ENCODE measurements at places on chromosomes 12 and 14. TPM values are rescaled to one million over a fixed set of nuclear protein-coding genes. Genes with fewer than 3 reads are reported as not detected.

- DNase-seq = no peak
Observed at GRCh38 chr12:59185295-59185694, 265.0 kb upstream of the LRIG3 start.

RPL10L gene
- polyA plus RNA-seq = not detected

GRCh38 chr14:22159099-22159498, 429.9 kb downstream of the DAD1 start:
- DNase-seq = peak; percentile 91

DNA sequence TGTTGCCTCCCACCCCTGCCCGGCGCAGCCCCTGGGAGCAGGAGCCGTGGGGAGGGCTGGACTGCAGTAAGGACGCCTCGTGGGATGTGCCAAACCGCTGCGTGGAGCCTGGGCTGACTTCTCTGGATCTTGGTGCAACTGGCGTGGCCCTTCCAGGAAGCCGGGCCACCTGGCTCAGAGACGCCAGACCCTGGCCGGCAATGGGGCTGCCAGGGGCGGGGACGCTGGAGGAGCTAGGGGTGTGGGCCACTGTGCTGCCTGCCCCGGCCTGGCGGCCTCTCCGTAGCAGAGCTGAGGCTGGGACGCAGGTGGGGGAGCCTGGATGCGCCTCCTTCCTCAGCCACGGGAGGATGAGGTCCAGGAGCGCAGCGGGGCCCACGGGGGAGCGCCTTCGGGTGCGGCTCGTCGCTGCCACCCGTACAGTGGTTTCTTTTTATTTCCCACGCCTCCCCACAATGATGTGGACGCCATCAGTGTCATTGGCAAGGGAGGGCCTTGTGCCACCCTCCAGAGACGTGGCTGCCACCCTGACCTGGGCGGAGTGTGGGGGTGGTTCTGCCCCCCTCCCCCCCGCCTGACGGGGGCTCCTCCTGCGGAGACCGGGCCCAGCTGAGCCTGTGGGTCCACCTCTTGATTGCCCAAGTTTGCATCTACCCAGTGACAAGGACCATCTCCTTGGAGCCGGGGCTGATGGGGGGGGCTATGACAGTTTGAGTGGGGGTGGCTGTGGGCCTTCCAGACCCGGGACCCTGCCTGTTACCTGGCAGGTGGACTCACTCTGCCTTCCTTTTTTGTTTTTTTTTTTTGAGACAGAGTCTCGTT, 11.3 kb downstream of the DDX51 start:
- no peak for DNase-seq

DNA sequence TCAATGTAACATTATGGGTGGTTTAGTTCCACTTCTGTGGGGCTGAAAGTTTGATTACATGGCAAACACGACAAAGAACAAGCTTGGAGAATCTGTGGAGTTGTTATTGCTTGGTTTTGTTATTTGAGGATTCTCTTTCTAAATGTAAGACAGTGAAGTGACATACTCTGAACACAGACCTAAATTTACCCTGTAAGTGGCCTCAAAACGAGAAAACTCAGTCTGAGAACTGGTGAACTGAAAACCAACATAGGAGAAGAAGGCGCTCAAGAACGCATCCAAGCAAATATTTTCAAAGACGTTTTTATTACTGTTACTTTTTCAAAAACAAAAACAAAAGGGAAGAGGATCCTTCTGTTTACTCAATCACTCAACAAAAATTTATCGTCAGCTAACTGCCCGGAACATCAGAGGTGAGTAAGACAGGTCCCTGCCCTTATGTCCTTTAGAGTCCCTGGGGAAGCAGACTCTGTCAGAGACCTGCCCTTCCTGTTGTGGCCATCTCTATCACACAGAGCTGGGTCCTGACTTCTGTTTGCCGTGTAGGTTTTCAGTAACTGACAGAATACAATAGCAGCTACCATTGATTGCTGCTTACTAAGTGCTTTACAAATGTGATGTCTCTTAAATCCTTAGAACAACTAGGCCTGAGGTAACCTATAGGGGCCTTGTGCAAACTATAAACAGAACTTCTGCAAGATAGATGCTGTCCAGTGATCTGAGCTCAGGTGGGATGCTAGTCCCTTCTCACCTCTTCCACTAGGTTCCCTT, 79.3 kb upstream of the C12orf71 start:
- no peak for DNase-seq

DNA sequence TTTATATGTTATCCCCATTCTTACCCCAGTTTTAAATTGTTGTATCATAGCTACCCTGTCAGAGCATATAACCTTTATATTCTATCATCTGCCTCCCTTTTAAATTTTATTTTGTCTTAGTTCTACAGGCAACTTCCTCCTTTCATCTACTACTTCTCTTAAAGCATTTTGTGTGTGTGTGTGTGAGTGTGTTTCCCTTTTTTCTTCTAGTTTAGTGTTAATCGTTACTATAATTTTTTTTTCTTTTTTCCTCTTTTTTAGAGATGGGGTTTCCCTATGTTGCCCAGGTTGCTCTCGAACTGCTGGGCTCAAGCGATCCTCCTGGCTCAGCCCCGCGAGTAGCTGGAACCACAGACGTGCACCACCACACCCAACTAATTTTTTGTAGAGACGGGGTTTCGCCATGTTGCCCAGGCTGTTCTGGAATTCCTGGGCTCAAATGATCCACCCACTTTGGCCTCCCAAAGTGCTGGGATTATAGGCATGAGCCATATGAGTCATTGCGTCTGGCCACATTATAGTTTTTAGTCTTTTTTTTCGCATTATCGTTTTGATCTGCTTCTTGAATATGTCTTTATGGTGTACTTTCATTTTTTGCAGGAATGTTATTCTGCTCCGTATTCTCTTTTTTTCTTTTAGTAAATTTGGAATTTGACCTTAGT, 33.1 kb upstream of the FBXO34 start:
- no peak for DNase-seq

GRCh38 chr14:33904609-33905008, 46.3 kb downstream of the EGLN3 start:
- DNase-seq = no peak

GSC gene
- 0.05 TPM for polyA plus RNA-seq

MYO1H gene
- polyA plus RNA-seq = not detected

CHGA gene
- not detected for polyA plus RNA-seq

MSI1 gene
- not detected for polyA plus RNA-seq

IFI27 gene
- 0.53 TPM for polyA plus RNA-seq

DNA sequence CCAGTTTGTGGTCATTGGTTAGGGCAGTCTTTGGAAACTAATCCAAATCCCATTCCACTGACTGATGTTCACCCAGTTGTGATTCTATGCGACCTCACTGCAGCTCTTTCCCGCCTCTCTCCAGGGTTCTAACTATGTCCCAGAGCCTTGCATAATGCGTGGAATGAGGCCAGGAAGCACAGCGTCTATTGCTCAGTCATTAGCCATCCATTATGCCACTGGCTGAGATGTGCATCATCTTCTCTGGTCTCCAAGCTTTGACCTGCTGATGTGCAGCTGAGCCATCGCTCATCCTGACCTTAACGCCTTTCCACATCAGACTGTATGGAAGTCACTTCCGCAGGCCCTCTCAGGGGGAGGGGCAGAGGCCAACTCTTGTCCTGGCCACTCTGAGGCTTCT, 115.4 kb upstream of the VRK1 start:
- peak; percentile 9 for DNase-seq

DNA sequence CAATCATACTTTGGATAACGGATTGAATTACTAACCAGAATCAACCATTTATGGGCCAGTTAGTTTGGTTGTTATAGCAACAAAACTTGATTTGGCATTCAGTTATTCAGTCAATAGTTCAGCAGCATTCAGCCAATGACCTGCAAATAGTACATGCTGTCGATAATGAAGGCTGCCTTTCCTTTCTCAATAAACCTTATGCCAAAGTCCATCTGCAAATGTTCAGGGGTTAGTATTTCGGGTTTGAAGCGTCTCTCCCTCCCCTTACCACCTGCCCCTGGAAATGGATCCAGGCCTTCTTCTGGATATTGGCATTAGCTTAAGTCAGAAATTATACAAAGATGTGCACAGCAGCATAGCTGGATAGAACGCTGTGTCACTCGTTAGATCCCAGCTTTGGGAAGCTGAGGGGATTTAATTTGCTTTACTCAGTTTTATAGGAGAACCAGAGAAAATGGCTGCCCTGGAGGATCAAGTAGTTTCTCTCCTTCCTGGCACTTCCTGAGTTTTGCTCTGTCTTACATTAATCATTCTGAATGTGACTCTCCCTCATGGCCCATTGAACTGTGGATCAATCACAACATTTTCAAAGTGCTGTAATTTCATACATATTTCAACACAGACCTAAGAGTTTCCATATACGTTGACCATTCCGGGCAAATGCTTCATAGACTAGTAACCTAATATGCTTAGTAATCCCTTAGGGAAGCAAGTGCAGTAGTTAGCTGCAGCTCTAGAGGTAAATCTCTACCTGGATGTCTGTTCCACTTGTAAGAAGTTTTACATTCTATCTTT, 46.7 kb upstream of the PTPRR start:
- DNase-seq = no peak

MANSC4 gene
- 0.28 TPM for polyA plus RNA-seq

- no peak for DNase-seq
Observed at GRCh38 chr14:61591862-61592261, 103.5 kb upstream of the HIF1A start.

GRCh38 chr14:91332171-91332985, 85.2 kb downstream of the CCDC88C start:
- DNase-seq = no peak

DNA sequence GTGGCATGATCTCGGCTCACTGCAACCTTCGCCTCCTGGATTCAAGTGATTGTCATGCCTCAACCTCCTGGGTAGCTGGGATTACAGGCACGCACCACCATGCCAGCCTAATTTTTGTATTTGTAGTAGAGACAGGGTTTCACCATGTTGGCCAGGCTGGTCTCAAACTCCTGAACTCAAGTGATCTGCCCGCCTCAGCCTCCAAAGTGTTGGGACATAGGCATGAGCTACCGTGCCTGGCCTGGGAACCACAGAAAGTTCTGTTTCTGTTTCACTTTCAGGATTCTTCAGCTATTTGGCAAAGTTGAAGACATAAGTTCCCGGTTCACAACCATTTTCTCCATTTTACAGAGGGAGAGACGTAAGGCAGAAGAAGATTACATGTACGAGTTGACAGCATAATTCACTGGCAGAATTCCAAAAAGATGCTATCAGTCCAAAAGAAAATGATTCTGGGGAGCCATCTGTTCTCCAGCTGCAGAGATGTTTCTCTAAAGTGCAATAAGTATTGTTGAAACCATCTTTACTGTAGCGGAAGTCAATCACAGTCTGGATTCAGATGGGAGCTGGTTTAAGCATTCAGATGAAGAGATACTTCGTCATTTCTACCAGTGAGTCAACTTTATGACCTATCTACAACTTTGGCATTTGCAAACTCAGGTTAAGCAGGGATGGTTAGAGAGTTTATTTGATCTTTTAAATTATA, 8.1 kb upstream of the RNF34 start:
- DNase-seq = peak; percentile 3

DNA sequence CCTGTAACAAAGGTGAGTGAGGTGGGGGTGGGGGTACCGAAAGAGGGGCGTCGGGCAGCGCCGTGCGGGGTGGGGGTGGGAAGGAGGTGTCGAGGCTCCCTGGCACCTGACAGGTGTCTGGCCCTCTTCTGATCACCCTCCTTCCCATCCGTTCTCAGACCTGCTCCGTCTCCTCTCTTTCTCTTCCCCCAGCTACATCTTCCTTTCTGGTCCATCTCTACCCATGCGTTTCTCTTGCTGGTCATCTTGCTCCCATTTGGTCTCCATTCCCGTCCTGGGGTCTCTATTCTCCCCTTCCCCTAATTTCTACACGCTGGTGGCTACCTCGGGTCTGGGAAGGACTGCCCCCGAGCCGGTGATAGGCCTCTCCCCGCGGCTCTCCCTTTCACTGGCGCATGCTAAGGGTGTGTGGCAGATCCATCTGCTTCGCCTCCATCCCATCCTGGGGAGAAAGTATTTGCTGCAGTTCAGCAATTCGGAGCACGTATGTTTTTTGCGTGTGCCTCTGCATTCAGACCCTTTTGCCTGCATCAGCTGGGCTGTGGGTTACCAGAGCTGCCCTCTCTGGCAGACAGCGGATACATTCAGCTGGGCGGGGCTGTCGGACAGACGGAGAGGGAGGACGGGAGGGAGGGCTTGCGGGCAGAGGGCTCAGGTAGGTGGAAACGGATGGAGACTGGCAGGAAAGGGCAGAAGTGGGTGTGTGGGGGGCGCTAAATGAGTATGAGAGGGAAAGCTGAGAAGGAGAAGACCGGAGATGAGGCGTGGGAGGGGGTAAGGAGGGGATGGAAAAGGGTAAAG, 730 bp downstream of the CLSTN3 start:
- DNase-seq = no peak

- no peak for DNase-seq
Observed at GRCh38 chr14:100422556-100423316, 99.6 kb downstream of the SLC25A47 start.

GRCh38 chr14:99136401-99136800, 135.6 kb downstream of the BCL11B start:
- no peak for DNase-seq

- peak; percentile 41 for DNase-seq
Observed at GRCh38 chr14:68147303-68147702, 327.7 kb downstream of the RAD51B start.

SIX6 gene
- polyA plus RNA-seq = not detected

GRCh38 chr12:611721-612120, 51.5 kb downstream of the NINJ2 start:
- no peak for DNase-seq

- DNase-seq = peak; percentile 69
Observed at GRCh38 chr12:66118240-66118891, 12.2 kb downstream of the LLPH start.

DNA sequence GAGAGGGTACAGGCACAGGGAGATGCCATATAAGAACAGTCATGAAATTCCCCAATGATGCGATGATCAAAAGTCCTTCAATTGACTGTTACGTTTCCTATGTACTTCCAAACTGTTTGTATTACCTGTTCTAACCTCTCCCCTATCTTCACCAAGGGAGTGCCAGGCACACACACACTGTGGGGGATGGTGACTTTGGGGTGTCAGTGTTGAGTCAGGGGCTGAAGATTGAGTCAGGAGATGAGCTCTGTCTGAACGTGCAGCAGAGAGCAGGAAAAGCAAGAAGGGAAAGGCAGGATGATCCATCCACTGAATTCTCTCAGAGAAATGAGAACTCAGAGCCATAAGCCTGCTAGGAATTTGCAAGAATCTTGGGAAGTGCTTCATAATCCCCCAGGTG, 153.4 kb downstream of the EFCAB11 start:
- DNase-seq = peak; percentile 98

- no peak for DNase-seq
Observed at GRCh38 chr14:29941401-29941800, 13.8 kb upstream of the PRKD1 start.

Measured in mammary epithelial cell (primary cell).